Activated T-cell treated with anti-CD3 and anti-CD28 coated beads, Interleukin-2, amount 50 U/mL, for 4 hours (primary cell): ENCODE measurements at places on chromosomes 3 and 15.

GRCh38 chr3:138477801-138478200 is 43.4 kb downstream of the ESYT3 start:
- no peak for DNase-seq

DNA sequence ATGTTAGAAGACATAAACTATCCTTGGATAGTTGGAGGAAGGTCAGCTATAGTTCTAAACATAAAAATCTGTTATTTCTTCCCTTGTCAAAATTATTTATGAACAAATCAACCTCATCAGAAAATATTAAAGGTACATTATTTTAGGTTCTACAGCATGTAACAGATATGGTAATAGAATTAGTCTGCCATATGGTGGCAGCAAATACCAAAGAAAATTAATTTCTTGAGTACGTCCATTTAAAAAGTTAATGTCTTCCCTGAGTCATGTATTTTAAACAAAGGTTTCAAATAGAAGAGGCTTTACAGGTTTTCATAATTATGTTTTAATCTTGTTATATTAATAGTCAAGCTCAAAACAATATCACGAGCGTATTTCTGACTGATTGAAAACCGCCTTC is 17.9 kb upstream of the ANKRD28 start:
- DNase-seq: no peak

DNA sequence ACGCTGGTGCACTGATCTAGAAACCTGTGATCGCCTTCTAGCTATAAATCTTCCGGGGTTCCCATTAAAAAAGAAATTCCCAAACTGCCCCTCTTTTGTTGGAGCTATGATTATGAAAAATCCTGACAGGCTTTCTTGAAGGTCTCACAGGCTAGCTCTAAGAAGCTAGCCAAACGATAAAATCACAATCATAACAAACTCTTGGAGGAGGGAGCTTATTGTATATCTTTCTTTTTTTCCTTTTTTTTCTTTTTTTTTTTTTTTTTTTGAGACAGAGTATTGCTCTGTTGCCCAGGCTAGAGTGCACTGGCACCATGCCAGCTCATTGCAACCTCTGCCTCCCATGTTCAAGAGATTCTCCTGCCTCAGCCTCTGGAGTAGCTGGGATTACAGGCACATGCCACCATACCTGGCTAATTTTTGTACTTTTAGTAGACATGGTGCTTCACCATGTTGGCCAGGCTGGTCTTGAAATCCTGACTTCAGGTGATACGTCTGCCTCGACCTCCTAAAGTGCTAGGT is 72.0 kb downstream of the MYO1E start:
- DNase-seq: no peak

DNA sequence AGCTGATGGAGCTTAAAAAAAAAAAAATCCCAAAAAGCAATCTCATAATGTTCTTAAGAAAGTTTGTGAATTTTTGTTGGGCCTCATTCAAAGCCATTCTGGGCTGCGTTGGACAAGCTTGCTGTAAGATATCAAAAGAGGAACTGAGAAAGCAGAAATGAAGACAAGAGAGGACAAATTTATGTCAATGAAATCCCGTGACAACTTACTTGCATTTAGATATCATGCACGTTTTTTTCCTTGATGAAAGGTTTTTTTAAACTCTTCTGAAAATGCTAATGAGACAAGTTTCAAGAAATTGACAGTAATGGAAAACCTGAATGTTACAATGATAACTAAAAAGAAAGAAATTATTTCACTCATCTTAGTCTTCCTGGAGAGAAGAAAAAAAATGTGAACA is 662.9 kb downstream of the SQOR start:
- DNase-seq: no peak

- DNase-seq: no peak
These were observed 15.9 kb downstream of the IL17RB start for GRCh38 chr3:53862241-53862640.

DNA sequence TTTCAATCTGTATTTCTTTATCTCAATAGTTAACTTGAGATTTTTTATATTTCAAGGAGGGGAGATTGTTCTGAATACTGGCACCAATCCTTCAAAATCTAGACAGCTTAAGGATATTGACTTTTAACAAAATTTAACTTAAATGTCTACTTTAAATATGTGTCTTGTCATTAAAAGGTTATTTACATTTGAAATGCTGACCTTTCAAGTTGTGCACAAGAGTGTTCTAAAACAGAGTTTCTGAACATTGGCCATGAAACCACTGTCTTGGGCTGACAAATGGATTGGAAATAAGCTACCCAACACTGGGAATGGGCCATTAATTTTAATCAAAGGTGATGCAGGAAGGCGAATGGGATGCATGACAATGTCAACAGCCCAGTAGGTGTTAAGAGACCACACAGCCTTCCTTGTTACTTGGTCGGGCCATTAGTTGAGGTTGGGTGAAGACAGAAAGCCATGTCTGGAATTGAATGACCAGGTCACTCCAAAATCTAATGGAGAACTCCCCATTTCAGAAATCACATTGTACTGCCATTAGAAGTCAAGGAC is 128.5 kb downstream of the CDIN1 start:
- no peak for DNase-seq

DNA sequence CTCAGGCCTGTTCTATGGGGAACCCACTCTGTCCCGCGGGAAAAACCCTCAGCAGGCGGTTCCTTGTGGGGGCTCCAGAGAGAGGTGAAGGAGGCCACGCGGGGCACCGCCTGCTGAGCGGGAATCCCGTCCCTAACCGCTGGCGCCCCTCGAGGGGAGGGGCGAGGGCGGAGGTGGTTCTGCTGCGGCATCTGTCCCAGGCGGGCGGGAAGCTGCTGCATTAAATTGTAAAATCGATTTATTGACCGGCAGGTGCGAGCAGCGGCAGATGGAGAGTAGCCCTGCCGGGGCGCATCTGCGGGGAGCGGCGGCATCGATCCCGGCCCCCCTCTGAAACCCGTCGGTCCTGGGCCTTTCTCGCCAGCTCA is 3.7 kb upstream of the DLL4 start:
- DNase-seq: no peak

DNA sequence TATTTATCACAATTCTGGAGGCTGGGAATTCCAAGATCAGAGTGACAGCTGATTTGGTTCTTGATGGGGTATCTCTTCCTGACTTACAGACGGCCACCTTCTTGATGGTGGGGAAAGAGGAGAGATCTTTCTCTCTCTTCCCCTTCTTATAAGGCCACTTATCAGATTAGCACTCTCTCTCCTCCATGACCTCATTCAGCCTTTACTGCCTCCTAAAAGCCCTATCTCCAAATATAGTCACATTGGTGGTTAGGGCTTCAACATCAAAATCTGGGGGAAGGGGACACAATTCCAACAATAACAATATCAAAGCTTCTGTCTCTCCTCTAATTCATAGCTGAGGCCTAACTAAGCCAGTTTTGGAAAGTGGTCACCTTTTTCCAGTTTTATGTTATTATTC is 91.7 kb upstream of the MBNL1 start:
- DNase-seq: no peak

- no peak for DNase-seq
These were observed 85.1 kb downstream of the DUT start for GRCh38 chr15:48416301-48416700.

GRCh38 chr3:172074032-172074431 is 34.7 kb downstream of the FNDC3B start:
- no peak for DNase-seq

- no peak for DNase-seq
These were observed 3.4 kb upstream of the PPP1R14D start for GRCh38 chr15:40831861-40832260.

DNA sequence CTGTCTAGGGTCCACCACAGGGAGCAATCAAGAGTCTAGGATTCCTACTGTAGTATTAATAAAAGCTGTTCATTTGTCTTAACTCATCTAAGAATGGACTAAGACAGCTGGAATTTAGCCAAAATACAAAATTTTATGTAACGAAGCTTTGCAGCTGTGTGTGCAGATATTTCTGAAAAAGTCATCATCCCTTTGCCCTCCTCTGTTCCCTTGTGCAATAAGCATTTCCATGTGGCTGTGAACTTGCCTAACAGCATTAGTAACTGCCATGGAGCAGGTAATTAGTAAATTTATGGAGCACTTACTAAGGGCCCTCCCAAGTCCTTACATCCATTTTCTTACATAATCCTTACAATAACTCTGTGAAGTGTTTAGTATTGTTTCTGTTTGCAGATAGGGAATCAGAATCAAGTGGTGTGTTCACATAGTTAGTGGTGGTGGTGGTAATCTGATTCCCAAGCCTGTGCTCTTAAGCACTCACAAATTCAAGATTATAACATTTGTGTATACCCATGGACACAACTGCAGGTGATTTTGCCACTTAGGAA is 114.5 kb downstream of the RARB start:
- DNase-seq: no peak
